ENCODE measurements at places on chromosomes 7 and 10.

- no peak for DNase-seq
Measured at GRCh38 chr7:133391206-133391605, 138.3 kb downstream of the EXOC4 start.

DNA sequence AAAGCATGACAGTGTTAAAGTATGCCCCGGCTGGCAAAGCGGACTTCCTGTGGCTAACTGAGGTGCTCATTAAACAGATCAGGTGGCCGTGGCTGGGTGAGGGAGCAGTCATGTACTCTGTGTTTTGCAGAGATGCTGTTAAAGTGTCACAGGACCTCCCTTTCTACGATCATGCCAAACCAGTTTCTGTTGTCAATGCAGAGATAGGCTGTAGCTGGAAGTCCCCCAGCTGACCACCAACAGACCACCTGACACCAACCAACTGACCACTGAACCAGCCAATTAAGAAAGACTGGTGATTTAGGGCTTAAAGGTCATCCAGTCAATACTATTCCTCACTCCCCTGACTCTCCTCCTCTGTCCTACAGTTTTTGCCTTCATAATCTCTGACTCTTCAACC lies 431.1 kb upstream of the LRGUK start:
- DNase-seq = no peak

GRCh38 chr7:117612637-117613036 lies 132.8 kb downstream of the CFTR start:
- no peak for DNase-seq

- DNase-seq = no peak
Measured at GRCh38 chr7:143299346-143299745, 11.2 kb downstream of the CASP2 start.

- no peak for DNase-seq
Measured at GRCh38 chr7:16627236-16627635, 18.3 kb downstream of the ANKMY2 start.

Data from T-helper 1 cell (primary cell).